ENCODE measurements at places on chromosomes 13 and 19.
A peak's percentile ranks its signal among the peaks of the same experiment; 100 is the strongest.

- no peak for DNase-seq
Observed at GRCh38 chr19:16206637-16207036, 8.9 kb downstream of the AP1M1 start.

DNA sequence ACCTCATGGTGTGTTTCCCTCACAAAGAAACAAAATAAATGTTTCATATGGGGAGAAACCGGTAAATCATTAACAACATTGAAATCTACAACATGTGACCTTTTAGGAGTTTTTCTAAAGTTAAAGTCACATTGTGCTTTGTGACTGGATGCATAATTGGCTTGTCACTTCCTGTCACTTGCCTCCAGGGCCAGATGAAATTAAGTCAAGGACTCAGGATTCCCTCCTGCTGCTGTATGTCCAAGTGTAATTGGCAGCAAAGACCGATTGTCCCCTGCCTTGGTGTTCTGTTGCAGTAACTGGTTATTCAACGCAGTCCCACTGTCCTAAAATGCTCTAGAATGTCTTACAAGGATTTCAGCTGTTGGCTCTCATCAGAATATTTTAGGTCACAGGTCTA lies 448.2 kb downstream of the LIG4 start:
- DNase-seq, result no peak

GRCh38 chr13:21080593-21080891 lies 19.2 kb upstream of the LATS2 start:
- no peak for DNase-seq

- DNase-seq, result peak; percentile 48
Observed at GRCh38 chr19:35090506-35091214, 25.0 kb upstream of the FXYD3 start.

DNA sequence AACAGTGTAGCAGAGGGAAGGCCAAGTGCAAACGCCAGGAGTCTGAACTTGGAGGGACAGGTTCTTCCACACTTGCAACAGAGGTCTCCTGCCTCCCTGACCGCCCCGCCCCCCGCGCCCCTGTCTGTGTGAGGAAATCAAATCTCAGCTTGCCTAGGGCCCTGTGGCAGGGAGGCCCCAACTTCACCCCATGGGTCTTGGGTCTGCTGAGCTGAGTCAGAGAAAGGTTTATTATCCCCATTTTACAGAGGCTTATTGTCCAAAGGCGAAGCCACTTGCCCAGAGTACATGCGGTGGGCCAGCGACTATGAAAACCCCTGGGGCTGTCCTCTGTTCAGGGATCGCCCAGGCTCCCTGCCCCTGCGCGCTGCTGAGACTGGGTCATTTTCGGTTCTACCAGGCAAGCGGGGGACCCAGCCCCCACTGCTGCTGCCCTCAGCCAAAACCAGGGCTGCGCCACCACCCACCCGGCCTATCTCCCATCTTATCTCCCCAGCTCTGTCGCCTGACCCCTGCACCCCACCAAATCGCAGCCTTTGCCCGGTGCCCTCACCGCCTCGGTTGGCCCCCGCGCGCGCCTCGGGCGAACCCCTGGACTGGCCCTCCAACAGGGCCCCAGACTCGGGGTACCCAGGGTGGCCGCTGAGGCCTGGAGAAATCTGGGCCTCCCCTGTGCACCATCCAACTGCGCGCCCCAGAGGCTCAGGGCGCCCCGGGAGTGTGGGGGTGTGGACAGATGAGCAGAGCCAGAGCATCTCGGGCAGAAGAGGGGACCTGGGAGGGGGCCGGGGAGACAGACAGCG lies 850 bp upstream of the CERS4 start:
- no peak for DNase-seq
